Non-pigmented ciliary epithelial cell (primary cell): ENCODE measurements at places on chromosomes 7 and 10.

GRCh38 chr10:122421054-122421625 is 33.3 kb upstream of the ARMS2 start:
- DNase-seq: no peak

DNA sequence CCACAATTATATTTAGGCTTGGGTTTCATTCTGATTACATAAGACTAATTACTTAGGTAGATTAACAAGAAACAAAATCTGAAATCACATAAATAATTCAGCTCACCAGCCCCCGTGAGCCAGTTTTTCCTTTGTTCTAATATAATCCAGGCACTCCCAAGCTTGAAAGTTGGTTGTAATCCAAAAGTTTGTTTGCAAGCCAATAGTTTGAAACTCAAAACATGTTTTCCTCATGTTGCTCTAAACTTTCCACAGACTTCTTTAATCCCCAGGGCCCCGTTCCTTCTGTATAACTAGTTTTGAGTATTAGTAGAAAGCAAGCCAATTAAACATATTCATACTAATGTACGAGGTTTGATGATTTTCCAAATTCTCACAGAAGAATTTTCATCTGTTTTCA is 56.1 kb downstream of the SP8 start:
- DNase-seq: no peak

DNA sequence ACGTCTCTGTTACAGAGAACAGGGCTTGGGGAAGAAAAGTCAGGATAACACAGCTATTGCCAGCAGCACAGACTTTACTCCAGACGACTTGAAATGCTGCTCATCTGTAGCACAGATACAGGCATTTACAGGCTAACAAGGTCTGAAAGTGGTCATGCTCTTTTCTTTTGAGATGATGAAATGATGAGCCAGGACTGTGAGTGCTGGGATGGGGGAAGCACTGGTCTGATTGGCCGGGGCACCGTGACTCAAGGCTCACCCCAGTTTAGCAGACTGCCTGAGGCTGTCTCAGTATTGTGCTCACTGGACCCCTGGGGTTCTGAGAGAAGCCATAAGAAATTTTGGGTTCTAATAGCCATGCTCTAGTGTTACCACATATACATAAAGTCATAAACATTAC is 12.4 kb downstream of the SMKR1 start:
- DNase-seq: no peak

GRCh38 chr7:121351682-121352081 is 22.9 kb downstream of the WNT16 start:
- no peak for DNase-seq

- no peak for DNase-seq
Measured at GRCh38 chr10:70784471-70784870, 706 bp downstream of the TBATA start.

- peak; percentile 58 for DNase-seq
Measured at GRCh38 chr7:149495785-149496641, 1.6 kb downstream of the ZNF746 start.

- DNase-seq: no peak
Measured at GRCh38 chr10:21314111-21314626, 211.3 kb downstream of the SKIDA1 start.

DNA sequence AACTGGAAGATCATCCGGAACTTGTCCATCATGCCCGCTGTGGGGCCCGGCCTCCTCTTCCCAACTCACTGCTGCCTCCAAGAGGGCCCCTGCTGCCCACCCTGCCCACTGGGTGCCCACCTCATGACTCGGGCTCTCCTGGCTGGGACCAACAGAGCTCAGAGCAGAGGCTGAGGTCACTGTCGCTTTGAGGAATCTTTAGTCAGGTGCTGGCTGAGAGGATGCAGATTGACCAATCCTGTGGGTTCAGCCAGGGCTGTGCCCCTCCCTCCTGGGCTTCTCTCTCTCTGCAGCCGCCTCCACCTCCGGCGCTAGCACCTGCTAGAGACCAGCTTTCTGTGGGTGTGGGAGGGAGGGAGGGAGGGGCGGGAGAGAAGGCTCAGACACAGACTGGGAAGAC is at the start of gene CALHM1:
Gene CALHM1, minus strand, starts transcription at position 181 of the 400 bp plus-strand sequence. Its CDS starts 149 bp downstream, at position 32.
- no peak for DNase-seq

DNA sequence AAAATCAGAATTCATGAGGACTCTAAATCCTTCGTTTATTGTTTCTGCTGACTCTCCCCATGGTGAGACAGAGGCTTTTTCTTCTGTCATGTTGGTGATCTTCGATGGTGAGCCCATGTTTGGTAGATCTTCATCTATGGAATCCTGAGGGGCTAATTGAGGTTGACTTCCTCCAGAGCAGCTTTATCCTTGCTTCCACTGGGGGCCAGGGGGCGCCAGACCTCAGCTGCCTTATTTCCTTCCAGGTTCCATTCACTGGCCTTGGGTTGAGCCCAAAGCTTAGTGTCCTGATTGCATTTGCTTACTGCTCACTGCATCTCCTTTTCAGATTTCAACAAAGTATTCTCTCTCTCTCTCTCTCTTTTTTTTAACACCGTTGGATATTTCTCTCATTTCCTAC is 80.7 kb downstream of the GCC1 start:
- DNase-seq: no peak
